ENCODE measurements at places on chromosomes 11 and 22.

DNA sequence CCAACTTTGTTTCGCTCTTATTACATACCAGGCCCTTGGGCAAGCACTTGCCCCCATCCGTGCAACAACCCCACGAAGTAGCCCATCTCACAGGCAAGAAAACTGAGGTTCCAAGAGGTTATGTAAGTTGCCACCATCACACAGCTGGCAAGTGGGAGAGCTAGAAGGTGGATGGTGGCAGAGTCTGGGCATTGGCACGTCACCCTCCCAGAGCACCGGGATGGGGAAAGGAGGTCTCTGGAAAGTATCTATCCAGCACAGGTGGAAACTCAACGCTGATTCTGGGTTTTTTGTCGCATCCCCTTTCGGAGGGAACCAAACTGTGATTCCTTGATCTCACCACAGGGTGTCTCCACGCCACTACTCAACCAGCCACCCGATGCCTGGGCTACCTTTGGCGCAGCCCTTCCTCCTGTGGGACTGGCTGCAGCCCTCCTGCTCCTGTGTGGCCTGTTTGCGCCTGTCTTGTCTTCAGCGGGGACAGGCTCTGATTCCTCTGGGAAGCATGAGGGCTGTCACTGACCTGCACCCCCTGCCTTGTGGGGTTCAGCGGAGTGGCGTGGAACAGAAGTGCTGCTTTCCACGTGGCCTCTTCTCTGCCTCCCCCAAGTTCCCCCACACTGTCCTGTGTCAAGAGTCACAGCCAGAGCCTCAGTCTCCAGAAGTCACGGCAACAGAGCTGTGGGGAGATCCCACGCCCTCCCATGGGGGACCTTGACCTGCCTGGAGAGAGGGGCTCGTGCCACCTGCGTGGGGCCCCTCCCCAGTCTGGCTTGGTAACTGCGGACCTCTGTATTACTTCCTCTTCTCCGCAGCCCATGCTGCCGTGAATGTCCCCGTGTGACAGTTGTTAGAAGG, 34.4 kb upstream of the TRIM29 start:
- no peak for DNase-seq

- DNase-seq: no peak
Measured at GRCh38 chr11:126951465-126951864, 49.1 kb downstream of the KIRREL3 start.

DNA sequence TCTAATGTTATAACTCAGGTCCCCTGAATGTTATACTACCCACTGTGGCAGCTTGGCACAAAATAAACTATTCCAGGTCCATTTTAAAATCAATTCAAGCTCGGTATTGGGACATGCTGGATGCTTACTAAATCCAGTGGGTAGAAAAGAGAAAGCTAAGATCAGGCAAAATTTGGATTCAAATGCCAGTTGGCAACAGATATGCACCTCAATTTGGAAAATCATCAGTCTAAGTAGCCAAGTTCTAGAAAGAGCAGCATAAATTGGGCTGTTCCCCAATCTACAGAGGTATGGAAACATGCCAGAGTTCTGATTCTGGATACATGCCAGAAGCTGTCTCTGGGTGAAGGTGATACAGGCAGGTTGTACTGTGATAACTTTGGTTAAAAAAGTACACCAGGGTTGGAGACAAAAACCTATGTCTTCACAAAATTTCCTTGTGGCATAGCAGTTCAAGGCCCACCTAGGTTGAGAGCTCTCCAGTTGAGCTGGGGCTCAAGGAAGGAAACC, 427.8 kb downstream of the LRRC4C start:
- DNase-seq: no peak

DNA sequence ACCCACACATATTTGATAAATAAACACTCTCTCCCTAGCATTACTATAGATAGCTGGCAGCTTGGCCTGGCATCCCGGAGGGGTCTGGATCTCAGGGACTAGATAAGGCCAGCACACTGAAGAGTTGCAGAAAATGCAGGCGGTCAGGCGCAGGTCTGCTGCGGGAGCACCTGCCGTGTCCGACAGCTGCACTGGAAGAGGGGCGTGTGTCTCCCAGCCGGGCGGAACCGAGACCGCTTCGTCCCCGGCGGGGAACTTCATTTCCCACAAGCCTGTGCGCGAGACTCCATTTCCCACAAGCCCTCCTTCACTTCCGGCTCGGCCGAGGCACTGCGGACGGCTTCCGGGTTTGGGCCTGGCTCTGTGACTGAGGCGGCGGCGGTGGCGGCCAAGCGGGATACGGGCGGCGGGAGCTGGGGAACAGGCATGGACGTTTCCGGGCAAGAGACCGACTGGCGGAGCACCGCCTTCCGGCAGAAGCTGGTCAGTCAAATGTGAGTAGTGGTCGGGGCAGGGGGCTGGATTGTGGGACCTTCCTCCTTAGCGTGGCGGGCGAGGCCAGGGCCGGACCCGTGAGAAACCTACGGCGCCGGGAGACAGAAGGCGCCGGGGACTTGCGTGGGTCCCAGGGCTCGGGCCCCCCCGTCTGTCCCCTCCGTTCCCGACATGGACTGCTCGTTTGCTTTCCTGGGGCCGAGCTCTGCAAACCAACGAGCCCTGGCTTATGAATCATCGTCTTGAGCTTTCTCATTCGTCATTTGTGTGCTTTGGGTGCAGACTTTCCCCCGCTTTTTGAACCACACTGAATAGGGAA, at the start of gene MED15:
Gene MED15 (plus strand): TSS at position 358 of the 814 bp plus-strand sequence. CDS start 69 bp downstream, at position 427.
- peak; percentile 51 for DNase-seq

GRCh38 chr22:24695060-24695459, 79.5 kb downstream of the PIWIL3 start:
- no peak for DNase-seq

GRCh38 chr22:30272781-30273601, 6.3 kb upstream of the OSM start:
- DNase-seq: no peak

DNA sequence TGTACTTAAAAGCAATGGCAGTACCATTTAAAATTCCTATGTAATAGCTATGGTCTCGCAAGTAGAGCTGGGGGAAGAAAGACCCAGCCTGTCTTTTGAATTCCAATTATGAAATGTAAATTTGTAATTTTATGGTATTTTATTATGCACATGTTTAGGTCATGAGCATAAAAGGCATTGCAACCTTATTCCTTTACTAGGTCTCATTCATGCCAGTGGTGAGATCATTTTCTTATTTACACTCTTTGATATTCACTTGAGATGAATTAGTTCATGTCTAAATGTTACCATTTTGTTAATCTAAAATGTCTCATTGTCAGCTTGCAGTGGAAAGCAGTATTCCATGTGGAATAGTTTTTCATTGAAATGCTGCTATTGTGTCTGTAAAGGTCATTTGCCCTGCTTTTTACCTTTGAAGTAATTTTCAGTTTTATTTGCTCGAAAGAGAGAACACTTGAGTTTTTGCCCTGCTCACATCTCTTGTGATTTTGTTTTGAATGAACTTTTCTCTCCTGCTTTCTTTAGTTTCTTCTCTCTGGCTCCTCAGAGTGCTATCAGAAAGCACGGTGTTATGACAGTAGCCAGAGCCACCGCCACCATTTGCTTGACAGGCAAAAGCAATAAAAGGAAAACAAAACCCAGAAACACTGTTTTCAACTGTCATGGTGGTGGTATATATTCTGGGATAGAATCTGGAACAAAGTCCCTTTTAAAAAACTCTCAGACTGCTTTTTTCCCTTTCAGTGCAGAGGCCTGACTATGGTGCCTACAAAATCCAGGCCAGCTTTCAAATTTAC, 37.2 kb upstream of the RAG2 start:
- DNase-seq: no peak

DNA sequence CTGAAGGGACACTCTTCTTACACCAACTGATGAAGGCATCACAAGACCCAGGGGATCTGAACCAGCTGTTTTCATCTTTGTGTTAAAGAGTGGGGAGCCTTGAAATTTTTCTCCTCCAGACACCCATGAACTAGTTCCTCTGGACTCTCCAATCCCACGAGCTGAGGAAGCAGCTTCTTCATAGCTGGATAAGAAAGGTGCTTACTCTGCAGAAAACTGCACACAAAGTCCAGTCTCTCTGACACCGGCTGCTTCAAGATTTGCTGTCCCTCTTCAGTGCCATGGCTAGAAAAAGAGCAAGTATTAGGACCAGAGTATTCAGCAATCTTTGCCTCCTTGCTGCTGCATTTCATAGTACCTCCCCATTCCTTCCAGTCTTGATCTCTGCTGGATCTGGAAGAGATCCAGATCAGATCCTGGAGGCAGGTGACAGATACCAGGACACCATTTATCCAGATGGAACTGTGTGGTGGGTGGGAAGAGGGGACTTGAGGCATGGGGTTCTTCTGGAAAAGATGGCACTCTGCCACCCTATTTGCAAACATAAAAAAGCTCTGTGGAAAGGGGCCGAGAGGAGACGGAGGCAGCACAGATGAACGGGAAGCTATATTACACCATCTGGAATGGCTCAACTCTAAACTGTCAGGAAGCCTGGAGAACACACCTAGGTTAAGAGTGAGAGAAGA, 25.5 kb downstream of the IL18BP start:
- no peak for DNase-seq

- no peak for DNase-seq
Measured at GRCh38 chr11:107859459-107860239, 1.1 kb upstream of the SLC35F2 start.

- DNase-seq: no peak
Measured at GRCh38 chr22:49879871-49880270, 26.2 kb downstream of the ZBED4 start.

DNA sequence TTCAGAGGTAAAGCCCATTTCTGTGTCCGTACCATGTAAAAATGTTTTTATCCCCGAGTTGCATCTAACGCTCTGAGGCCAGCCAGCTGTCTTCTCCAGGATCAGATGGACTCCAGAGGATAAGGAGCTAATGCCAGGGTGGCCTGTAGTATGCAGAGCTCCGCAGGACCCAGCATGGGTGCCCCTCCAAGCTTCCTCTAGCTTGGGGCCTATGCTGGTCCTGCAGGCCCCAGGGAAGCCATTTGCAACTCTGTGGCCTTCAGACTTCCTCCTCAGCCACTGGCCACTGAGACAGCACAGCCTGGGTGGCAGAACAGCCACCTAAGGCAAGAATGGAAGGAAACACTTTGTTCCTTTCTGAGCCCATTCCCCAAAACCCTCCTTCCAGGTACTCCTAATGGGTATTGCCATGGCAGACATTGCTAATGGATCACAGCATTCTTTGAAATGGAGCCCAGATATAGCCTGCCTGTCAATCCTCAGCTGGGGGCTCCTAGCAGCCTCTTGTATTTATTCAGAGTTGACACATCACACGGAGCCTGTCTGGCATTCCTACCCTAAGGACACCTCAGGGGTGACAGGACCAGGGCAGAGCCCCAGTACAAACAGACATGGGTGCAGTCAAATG, 4.7 kb downstream of the ADA2 start:
- no peak for DNase-seq

DNA sequence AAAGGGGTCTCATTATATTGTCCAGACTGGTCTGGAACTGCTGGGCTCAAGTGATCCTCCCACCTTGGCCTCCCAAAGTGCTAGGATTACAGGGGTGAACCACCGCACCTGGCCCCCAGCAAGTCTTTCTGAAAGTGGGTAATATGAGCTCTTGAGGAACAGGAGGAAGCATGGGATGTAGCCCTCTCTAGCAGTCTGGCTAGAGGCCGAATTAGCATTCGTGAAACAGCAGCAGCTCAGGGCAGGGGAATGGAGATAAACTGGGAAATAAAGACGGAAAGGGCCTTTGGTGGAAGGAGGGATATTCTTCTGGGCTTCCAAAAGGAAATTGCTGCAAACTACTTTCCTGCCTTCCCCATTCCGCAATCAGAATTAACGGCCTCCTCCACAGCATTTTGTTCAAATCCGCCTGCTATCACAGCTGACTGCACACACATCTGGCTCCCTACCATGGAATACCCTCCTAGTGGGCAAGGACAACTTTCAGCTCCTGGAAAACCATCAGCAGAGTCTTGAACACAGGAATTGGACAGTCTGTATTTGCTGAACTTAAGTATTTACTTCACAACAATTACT, 44.3 kb downstream of the MICAL3 start:
- DNase-seq: no peak

- no peak for DNase-seq
Measured at GRCh38 chr11:128463979-128464378, 123.4 kb downstream of the ETS1 start.

DNA sequence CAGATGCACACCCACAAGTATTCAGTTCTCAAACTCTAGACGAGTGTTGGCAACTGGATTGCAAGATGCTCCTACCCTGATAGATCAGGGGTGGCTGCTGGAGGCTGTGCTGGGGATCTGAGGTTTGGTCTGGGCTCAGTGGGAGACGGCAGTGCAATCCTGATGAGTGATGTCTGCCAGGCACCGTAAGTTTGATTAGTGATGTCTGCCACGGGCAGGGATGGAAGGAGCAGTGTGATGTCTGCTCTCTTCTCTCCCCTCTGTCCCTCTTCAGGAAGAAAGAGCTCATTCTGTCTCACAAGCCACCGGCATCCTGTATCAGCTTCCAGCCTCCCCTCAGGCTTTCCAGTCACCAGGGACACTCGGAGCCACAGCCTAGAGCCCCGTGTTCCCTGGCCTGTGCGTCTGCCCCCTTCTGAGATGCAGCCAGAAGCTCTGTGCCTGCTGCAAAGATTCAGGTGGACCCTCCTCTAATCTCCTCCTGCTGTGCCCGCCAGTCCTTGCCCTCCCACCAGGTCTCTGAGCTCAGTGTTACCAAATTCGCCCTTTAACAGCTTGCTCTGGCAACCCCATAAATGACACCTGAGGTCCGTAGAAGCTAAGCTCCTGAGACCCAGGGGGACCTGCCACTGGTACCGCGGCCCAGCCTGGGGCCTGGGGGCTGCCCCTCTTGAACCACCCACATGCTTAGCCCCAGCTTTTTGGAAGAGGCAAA, 19.9 kb downstream of the TP53I11 start:
- DNase-seq: no peak

Measured in ascending aorta (tissue), 2 donors.